ENCODE measurements at places on chromosomes 11 and 22.
A peak's percentile ranks its signal among the peaks of the same experiment; 100 is the strongest.

GRCh38 chr11:105027678-105028077, 4.7 kb upstream of the CASP5 start:
- H3K27ac ChIP-seq: peak overlapping the region; percentile 13
- H3K4me1 ChIP-seq: peaks cover 28% of the 10 kb centered on the region
- H3K27me3 ChIP-seq: no peaks in the 10 kb centered on the region
- peak overlapping the region; percentile 6 for H3K4me3 ChIP-seq
- DNase-seq: no peak

DNA sequence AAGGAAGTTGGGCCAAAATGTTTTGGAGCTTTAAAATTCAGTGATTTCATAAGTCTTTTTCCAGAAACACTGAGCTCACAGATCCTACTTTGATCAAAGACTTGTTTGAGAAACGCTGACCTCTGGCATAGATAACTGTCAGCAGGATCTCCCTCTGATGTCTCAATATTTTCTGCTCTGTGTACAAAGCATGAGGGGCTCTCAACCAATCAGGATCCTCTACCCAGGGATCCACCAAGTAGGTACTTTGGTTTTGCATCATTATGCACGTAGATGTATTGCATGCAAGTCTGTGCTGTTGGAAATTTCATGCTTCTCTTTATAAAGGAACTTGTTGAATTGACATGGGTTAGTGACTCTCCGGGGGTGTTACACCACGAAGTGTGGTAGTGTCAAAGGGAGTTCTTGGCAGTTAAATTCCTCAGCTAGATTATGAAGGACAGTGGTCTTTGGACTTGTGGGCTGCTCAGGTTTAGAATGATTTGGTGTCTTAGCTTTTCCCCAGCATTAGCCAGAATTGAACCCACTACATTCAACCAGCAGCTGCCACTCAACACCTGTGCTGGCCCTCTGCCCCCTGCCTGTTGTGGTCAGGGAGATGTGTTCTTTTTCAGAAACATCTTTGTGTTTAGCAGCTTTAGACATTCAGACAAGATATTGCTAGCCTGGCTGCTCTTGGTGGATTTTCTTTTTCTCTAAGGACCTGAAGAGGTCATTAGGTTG, 1.7 kb upstream of the DIXDC1 start:
- H3K27me3 ChIP-seq: peaks cover 4% of the 10 kb centered on the region
- H3K36me3 ChIP-seq: no peaks in the 10 kb centered on the region
- H3K4me1 ChIP-seq: peaks cover 46% of the 10 kb centered on the region
- peak overlapping the region; percentile 8 for H3K4me3 ChIP-seq
- H3K27ac ChIP-seq: no peak overlapping the region
- no peak for DNase-seq

DNA sequence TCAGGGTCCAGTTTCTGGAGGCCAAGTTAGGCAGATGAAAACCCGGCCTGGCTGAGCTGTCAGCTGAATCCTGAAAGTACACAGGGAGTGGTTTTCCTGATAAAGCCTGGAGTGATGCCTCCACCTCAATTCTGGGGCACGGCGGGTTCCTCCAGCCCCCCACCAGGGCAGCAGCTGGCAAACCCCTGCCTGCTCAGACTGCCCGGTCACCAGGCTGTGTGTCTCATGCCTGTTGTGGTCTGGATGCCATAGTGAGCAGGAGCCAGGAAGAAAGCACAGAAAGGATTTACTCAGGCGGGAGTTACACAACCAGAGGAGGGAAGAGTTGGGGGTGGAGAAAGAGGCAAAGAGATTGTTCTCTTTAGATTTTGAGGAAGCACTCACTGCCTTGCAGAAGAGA, 119.9 kb upstream of the RASSF10 start:
- no peak overlapping the region for H3K27ac ChIP-seq
- H3K36me3 ChIP-seq: no peaks in the 10 kb centered on the region
- H3K4me3 ChIP-seq: no peak overlapping the region
- H3K4me1 ChIP-seq: no peaks in the 10 kb centered on the region
- H3K27me3 ChIP-seq: peaks cover 15% of the 10 kb centered on the region

GRCh38 chr22:36481393-36482168, at the start of gene TXN2:
TXN2 (minus strand) TSS chr22:36481640; CDS start chr22:36480837, 803 bp downstream.
- peak within 1 kb of the TSS; percentile 96 for H3K27ac ChIP-seq
- peaks cover 30% of the 10 kb centered on the region for H3K4me1 ChIP-seq
- H3K36me3 ChIP-seq: peaks cover 23% of the 10 kb centered on the region
- DNase-seq: peak; percentile 98
- H3K27me3 ChIP-seq: no peaks in the 10 kb centered on the region
- H3K4me3 ChIP-seq: peak within 1 kb of the TSS; percentile 99

GRCh38 chr11:18379201-18379600, 15.2 kb upstream of the LDHA start:
- no peak overlapping the region for H3K4me3 ChIP-seq
- peaks cover 17% of the 10 kb centered on the region for H3K4me1 ChIP-seq
- DNase-seq: no peak
- H3K36me3 ChIP-seq: no peaks in the 10 kb centered on the region
- H3K27me3 ChIP-seq: no peaks in the 10 kb centered on the region
- H3K27ac ChIP-seq: no peak overlapping the region

DNA sequence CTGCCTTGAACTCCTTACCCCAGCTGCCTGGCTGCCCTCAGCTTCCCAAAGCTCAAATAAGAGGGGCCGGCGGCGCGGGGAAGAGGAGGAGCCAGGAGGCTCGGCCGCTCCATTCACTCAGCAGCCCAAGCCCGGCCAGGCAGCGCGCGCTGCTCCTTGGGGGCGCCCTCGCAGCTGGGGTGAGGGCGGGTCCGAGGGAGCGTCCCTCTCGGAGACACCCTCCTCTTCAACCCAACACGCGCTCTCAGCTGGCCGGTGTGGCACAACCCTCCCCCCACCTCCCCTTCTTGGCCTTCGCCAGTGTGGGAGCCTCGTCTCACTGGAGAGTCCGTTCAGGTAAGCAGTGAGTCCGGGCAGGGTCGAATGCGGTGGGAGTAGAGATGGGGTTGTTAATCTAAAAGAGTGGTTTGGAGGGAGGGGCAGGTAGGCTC, at the start of gene WT1:
WT1 (minus strand) TSS at position 29 of the 431 bp plus-strand sequence.
- peaks cover 17% of the 10 kb centered on the region for H3K4me1 ChIP-seq
- peaks cover 100% of the 10 kb centered on the region for H3K27me3 ChIP-seq
- no peak within 1 kb of the TSS for H3K4me3 ChIP-seq
- no peak for DNase-seq

DNA sequence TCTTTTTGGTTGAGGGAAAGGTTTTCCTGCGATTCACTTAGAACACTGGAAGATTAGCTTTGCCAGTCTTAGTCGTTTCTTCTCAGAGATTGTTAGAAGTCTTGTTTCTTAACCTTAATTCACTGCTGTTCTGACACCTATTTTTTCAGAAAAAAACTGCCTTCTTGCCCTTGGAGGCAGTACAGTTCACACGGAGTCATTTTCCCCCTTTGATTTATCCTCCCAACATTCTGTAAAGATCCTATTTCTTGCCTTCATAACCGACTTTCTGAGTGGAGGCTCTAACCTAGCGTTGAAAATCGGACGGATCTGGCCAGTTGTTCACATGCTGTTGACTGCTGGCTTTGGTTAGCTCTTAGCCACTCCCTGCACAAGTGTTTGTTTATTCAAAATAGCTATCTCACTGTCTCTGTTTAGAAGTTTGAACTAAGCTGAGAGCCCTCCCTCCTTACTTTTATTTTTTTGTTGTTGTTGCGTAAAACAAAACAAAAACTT, 737 bp downstream of the BCL2L13 start:
- H3K4me3 ChIP-seq: peak overlapping the region; percentile 92
- peak; percentile 39 for DNase-seq
- H3K4me1 ChIP-seq: peaks cover 31% of the 10 kb centered on the region
- H3K27ac ChIP-seq: peak overlapping the region; percentile 97

DNA sequence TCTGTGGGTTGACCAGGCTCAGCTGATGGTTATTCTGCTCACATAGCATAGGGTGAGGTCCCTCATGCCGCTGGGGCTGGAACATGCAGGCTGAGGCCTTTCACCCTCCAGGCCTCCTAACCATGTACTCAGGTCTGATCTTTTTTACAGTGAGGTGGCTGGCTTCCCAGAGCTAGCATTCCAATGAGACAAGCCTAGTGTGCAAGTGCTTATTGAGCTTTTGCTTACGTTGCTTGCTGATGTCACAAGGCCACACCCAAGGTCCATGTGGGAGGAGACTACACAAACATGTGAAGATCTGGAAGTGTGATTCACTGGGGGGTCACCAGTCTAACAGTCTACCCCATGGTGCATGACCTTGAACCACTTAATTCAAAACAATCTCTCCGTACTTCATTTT, 33.9 kb downstream of the ISX start:
- no peak overlapping the region for H3K27ac ChIP-seq
- H3K4me1 ChIP-seq: no peaks in the 10 kb centered on the region
- no peak for DNase-seq
- H3K4me3 ChIP-seq: no peak overlapping the region

DNA sequence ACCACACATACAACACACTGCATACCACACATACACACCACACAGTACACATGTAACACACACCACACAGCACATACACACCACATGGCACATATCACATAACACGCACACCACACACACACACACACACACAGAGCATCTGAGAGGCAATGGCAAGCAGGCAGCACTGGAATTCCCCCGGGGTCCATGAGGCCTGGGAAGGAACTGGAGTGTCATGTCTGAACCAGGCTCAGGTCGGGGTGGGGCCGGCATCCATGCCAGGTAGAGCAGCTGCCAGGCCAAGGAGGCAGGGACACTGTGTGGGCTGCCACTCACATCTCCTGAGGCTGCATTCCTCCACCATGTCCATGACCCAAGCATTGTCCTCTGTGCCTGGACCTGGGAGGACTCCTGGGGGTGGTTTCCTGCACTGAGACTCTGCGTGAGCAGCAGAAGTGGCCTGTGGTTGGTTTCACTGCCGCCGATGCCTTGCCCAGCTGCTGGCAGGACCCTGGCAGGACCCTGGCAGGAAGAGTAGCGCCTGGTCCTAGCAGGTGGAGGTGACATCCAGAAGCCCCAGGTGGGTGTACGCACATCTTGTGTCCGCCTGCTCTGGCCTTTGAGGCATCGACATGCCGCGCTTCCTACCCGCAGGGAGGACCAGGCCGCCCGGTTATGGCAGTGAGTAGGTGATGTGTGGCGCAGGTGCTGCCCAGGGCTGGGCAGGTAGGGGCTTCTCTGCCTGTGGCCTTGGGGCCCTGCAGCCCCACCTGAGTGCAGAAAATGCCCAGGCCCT, 1280.4 kb downstream of the TBC1D22A start:
- no peak overlapping the region for H3K4me3 ChIP-seq
- H3K4me1 ChIP-seq: no peaks in the 10 kb centered on the region
- peaks cover 24% of the 10 kb centered on the region for H3K27me3 ChIP-seq
- no peak for DNase-seq
- no peaks in the 10 kb centered on the region for H3K36me3 ChIP-seq

DNA sequence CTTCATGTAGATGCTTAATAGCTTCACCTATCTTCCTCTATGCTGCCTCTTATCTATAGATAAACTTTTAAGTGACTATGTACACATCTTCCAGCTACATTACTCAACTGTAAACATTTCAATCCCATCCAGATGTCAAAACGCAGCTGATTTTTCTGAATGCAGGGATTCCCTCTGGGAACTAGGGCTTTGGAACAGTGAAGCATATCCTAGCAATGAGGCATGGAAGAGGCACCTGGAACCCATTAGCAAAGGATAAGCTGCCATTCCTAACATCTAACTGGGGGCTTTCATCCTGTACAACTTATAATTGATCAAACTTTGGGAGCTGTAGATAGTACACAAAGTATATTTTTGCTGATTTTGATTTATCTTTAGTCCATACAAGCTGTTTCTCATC, 40.8 kb upstream of the OPCML start:
- DNase-seq: no peak
- H3K4me3 ChIP-seq: no peak overlapping the region
- H3K4me1 ChIP-seq: no peaks in the 10 kb centered on the region
- H3K36me3 ChIP-seq: no peaks in the 10 kb centered on the region
- H3K27ac ChIP-seq: no peak overlapping the region

GRCh38 chr11:27305751-27306150, 57.3 kb downstream of the CCDC34 start:
- H3K36me3 ChIP-seq: no peaks in the 10 kb centered on the region
- no peaks in the 10 kb centered on the region for H3K4me1 ChIP-seq
- no peak overlapping the region for H3K4me3 ChIP-seq
- H3K27ac ChIP-seq: no peak overlapping the region
- H3K27me3 ChIP-seq: no peaks in the 10 kb centered on the region
- no peak for DNase-seq

DNA sequence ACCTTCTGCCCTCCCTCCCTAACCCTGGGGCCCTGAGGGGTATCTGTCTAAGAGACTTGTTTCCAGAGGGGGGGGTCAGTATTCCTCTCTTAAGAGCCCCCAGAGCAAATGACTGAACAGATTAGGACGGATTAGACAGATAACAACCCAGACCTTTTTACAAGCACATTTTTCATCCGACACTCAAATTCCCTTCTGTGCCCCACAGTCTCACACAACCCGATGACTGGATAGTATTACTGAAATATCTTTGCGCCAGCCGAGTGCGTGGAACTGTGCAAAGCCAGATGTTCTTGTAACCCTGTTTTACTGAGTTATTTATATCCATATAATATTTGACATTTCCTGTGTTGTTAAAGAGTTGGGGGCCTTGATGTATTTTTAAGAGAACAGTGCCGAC, 30.9 kb upstream of the FLI1 start:
- no peak overlapping the region for H3K4me3 ChIP-seq
- H3K36me3 ChIP-seq: no peaks in the 10 kb centered on the region
- no peak for DNase-seq
- peaks cover 2% of the 10 kb centered on the region for H3K4me1 ChIP-seq
- peaks cover 60% of the 10 kb centered on the region for H3K27me3 ChIP-seq

DNA sequence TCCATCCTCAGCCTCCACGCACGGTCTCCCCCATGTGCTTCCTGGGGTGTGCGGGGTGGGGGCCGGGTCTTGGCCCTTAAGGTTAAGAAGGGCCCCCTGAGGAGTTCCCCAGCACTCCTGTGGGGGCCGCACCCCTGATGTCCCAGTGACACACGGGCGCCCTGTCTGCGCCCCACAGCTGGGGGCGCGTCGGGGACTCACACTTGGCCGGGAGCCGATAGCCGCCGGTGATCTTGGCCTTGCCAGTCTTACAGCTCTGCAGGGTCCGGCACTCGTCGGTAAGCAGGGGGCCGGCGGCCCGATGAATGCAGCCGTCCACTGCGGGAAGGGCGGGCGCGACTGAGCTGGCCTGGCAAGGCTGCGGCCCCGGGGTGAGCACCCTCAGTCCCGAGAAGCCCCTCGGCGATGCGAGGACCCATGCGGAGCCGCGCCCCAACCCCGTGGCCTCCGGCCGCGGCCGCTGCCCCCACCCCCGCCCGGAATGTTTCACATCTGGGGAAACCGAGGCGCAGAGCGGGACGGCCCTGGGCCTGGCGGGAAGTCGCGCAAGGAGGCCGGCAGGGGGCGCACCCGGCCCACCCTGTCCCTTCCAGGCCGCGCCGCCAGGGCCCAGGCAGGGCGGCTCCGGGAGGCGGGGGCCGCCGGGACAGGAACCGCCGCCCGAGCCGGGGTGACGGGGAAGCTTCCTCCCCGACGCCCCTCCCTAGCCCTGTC, 13.9 kb downstream of the OTUB1 start:
- peaks cover 19% of the 10 kb centered on the region for H3K36me3 ChIP-seq
- peaks cover 40% of the 10 kb centered on the region for H3K27me3 ChIP-seq
- H3K4me1 ChIP-seq: peaks cover 5% of the 10 kb centered on the region
- peak; percentile 79 for DNase-seq
- no peak overlapping the region for H3K27ac ChIP-seq
- H3K4me3 ChIP-seq: no peak overlapping the region

Measured in activated naive CD4-positive, alpha-beta T cell treated with anti-CD3 and anti-CD28 coated beads, Interleukin-2, amount 10 ng/mL, durations not matched to agents 7 days and 5 days (primary cell).